ENCODE measurements at places on chromosomes 7 and 10. TPM values are rescaled to one million over a fixed set of nuclear protein-coding genes. Genes with fewer than 3 reads are reported as not detected.

OTUD1 gene
- total RNA-seq, result 9.8 TPM

LLCFC1 gene
- total RNA-seq, result not detected

TSPAN12 gene
- total RNA-seq, result 17.3 TPM

CRTAC1 gene
- 1.1 TPM for total RNA-seq

ZNF736 gene
- 0.07 TPM for total RNA-seq

AKR1E2 gene
- 5.4 TPM for total RNA-seq

TRIM74 gene
- 0.15 TPM for total RNA-seq

UPK3BL1 gene
- total RNA-seq, result 23.2 TPM

CSGALNACT2 gene
- 5.1 TPM for total RNA-seq

HOXA7 gene
- total RNA-seq, result not detected

RELN gene
- 0.44 TPM for total RNA-seq

CTTNBP2 gene
- total RNA-seq, result 22.1 TPM

AKR1C8 gene
- total RNA-seq, result not detected

SORCS3 gene
- total RNA-seq, result 0.94 TPM

HTR5A gene
- not detected for total RNA-seq

CDC14C gene
- not detected for total RNA-seq

STK31 gene
- 0.30 TPM for total RNA-seq

NRF1 gene
- 16.4 TPM for total RNA-seq

CYP2C19 gene
- total RNA-seq, result 0.09 TPM

ZC3HAV1L gene
- total RNA-seq, result 7.1 TPM
